ENCODE measurements at places on chromosomes 12 and 14.

DNA sequence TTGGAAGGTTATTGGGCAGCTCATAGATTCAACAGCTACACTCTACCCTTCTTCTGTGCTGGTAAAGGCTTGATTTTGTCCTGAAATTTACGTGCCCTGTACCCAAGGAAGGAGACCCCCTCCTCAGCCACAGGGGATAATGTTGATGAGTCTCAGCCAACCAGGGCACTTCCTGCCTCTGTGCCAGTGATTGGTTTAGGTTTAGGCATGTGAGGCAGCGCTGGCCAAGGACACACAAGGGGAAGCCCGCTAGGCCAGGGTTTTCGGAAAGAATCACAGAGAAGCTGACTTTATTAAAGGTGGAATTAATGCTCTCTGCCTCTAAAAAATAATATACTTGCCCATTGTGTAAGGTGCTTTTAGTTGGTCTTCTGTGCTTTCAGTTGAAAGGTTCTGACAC is 15.4 kb upstream of the CTDSP2 start:
- no peak for DNase-seq

- DNase-seq: no peak
Measured at GRCh38 chr14:87630846-87631245, 362.1 kb downstream of the GALC start.

DNA sequence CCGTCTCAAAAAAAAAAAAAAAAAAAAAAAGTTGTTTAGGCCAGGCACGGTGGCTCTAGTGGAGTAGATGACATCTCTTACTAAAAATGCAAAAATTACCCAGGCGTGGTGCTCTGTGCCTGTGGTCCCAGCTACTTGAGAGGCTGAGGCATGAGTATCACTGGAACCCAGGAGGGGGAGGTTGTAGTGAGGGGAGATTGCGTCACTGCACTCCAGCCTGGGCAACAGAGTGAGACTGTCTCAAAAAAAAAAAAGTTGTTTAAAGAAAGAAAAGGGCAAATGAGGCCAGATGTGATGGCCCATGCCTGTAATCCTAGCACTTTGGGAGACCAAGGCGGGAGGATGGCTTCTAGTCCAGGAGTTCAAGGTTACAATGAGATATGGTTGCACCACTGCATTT is 36.6 kb upstream of the SPPL3 start:
- DNase-seq: no peak

GRCh38 chr14:20662968-20663732 is 21.2 kb upstream of the RNASE4 start:
- peak; percentile 82 for DNase-seq

- DNase-seq: peak; percentile 37
Measured at GRCh38 chr14:53501361-53502211, 348.5 kb upstream of the DDHD1 start.

- DNase-seq: peak; percentile 87
Measured at GRCh38 chr12:64221651-64222008, 466 bp downstream of the KICS2 start.

DNA sequence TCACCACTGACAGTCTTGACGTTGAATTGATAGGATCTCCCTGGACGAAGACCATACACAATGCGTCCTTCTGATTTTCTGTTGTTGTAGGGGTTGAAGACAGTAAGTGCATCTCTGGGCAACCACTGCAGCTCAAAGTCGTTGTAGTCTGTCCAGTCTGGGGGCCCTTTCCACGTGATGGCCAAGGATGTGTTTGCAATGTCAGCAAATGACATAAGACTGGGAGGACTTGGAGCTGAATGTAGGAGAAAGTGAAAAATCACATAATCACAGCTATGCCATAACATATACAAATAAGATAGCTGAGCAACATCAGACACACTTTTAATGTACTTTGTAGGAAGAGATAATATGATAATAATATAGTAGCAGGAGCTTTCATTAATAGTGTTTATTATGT is 77.8 kb downstream of the PTPRB start:
- no peak for DNase-seq

- DNase-seq: peak; percentile 82
Measured at GRCh38 chr14:25537846-25538455, 488.0 kb upstream of the STXBP6 start.

- DNase-seq: no peak
Measured at GRCh38 chr12:14272956-14273912, 92.2 kb upstream of the ATF7IP start.

DNA sequence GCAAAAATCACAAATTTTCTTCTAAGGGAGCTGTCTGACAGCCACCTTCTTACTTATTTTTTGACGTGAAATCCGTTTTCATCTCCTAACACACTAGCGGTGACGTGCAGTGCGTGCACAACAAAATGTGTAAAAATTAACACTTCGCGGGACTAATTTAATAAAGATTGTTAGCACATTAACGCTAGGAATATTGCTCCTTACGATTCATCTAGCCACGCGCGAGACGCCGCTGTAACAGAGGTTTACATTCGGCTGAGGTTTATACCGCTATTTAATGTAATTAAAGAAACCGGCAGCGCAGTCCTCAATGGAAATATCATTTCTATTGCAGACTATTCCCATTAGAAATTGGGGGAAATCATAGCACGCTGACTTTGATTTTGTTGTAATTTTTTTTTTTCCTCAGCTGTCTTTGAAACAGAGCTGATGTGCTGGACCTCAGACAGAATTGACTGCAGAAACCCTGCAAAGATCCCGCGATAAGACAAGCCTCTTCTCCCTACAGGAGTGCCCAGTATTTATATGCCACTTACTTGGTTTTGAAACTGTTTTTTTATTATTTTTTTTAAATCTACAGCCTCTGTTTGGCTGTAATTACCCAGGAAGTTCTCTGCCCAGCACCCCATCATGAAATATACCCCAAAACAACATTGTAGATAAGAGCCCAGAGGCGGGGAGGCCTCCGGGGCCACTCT is 31.2 kb downstream of the BCL11B start:
- no peak for DNase-seq

DNA sequence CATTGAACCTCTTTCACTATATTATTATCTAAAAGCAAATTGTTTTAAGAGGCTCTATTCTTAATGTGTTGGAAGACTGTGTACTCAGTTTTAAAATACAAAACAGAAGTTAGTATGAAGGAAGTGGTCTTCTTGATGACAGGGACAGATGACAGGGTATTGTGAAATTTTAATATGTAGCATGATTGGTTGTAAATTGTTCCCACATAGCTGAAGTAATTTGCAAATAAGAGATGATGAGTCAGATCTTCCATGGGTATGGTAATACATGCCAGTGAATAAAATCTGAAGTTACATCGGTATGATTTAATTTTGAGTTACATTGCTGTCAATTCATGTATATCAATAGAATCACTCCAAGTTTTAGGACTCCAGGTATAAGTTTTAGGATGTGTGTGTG is 454.8 kb downstream of the AEBP2 start:
- DNase-seq: no peak

GRCh38 chr12:117836476-117836875 is 132.3 kb downstream of the KSR2 start:
- no peak for DNase-seq

DNA sequence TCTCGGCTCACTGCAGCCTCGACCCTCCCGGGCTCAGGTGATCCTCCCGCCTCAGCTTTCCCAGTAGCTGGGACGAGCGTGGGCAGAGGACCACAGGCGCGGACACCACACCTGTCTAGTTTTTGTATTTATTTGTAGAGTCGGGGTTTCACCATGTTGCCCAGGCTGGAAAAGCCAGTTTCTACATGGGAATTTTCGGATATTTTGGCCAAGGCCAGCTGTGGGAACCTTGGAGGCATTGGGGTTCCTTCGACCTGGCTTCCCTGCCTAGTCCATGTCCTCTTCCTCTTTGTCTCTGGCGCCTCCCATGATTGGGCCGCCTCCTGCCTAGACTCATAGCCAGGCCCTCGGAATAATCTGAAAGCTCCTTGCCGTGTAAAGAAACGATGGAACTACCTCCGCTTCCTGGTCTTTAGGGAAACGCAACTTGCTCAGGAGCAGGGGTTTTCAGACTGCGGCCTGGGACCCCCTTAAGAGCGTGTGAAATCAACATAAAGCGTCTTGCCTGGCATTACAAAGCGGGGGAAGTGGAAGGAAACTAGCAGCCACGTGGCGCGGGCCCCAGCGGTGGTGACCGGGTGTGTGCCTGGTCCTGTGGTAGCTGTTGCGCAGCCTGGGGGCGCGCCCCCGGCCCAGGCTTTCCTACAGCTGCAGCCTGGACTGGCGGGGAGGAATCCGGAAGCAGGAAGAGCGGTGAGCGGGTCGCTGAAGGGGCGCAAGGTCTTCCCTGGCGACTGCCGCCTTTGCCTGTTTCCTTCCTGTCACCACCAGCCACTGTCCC is 1.4 kb upstream of the HSP90AA1 start:
- peak; percentile 54 for DNase-seq

GRCh38 chr14:22561661-22562579 is 27.1 kb downstream of the DAD1 start:
- no peak for DNase-seq

- no peak for DNase-seq
Measured at GRCh38 chr12:89200217-89200616, 152.1 kb downstream of the DUSP6 start.

DNA sequence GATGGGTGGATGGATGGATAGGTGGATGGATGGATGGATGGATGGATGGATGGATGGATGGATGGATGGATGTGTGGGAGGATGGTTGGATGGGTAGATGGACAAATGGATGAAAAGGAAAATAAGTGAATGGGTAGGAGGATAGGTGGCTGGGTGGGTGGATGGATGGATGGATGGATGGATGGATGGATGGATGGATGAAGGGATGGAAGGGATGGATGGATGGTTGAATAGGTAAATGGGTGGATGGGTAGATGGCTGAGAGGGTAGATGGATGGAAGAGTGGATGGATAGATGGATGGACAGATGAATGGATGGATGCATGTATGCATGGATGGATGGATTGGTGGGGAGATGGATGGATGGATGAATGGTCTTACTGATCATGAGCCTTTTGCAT is 36.5 kb downstream of the MAP1LC3B2 start:
- DNase-seq: no peak

GRCh38 chr12:64039281-64039871 is 182.7 kb downstream of the KICS2 start:
- peak; percentile 69 for DNase-seq
